NCI-H1930 (cell line): ENCODE measurements at places on chromosomes 1 and 21.

GRCh38 chr1:217620814-217621213 is 10.1 kb downstream of the GPATCH2 start:
- DNase-seq = no peak

GRCh38 chr1:227191607-227192006 is 126.7 kb downstream of the CDC42BPA start:
- no peak for DNase-seq

DNA sequence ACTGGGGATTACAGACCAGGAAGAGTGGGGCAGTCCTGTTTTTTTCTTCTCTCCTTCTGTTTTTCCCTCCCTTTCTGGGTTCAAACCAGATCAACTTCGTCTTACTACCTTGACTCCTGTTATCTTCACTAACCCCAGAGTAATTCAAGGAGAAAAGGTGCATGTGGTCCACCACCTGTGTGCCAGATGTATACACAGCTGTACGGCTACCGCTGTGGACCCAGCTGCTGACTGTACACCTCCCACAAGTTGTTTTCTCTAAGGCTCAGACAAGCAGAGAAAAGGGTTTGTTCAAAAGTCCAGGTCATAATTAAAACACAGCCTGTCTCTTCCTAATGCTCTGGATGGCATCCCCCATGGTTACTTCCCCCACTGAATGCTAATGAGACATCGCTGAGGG is 102.1 kb downstream of the LMX1A start:
- DNase-seq = no peak

- DNase-seq = no peak
Observed at GRCh38 chr1:75518686-75519085, 92.2 kb downstream of the SLC44A5 start.

GRCh38 chr1:186894415-186894814 is 65.7 kb downstream of the PLA2G4A start:
- DNase-seq = no peak

- DNase-seq = no peak
Observed at GRCh38 chr1:12407050-12407961, 177.5 kb downstream of the VPS13D start.

- DNase-seq = no peak
Observed at GRCh38 chr1:172090511-172090817, 249.2 kb downstream of the DNM3 start.

- no peak for DNase-seq
Observed at GRCh38 chr21:41931041-41931451, 22.8 kb downstream of the C2CD2 start.
